Type B pancreatic cell (in vitro differentiated cells): ENCODE measurements at places on chromosomes 2 and 18. TPM values are rescaled to one million over a fixed set of nuclear protein-coding genes. Genes with fewer than 3 reads are reported as not detected.

PGAP1 gene
- total RNA-seq = 16.2 and 45.1 TPM in 2 replicates

CMPK2 gene
- total RNA-seq = 4.4 and 7.2 TPM in 2 replicates

ITGA4 gene
- total RNA-seq = 0.90 and 9.5 TPM in 2 replicates

GRCh38 chr2:119062179-119062578, 96.4 kb downstream of the C1QL2 start:
- no peaks in the 10 kb centered on the region for H3K36me3 ChIP-seq
- H3K4me1 ChIP-seq = no peaks in the 10 kb centered on the region
- no peak overlapping the region for H3K27ac ChIP-seq

DNA sequence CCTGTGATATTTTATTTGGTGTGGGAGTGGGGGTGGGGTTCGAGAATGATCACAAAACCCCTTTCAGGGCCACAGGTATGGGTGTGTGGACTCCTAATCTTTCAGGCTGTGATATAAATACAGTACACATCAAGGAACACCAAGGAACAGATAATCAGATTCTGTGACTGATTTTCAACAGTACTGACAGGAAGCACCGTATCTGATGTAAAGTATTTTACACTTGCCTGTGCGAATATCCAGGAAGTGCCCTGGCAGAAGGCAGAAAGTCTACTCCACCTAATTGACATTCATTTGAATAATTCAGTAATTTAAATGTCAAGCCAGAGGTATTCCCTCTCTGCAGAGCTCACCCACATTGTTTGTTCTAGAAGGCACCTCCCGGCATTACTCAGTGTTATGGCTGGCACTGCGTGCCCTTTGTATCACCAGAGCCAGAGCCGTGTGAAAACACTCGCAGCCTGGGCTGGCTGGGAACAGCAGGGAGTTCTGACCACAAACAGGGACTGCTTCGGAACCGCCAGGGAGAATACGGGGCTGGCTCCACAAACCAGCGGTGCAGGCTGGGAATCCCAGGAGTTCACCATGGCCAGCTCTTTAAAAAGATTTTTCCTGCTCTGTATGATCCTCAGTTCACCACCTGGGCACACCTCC, 91.8 kb downstream of the ACVR1 start:
- no peak overlapping the region for H3K4me3 ChIP-seq
- DNase-seq = no peak
- H3K36me3 ChIP-seq = no peaks in the 10 kb centered on the region

GRCh38 chr2:241987726-241988125, 118.2 kb downstream of the RTP5 start:
- no peak overlapping the region for H3K4me3 ChIP-seq
- peak; percentile 65 for DNase-seq
- no peak overlapping the region for H3K27ac ChIP-seq
- no peaks in the 10 kb centered on the region for H3K4me1 ChIP-seq

GRCh38 chr2:206250041-206250897, 24.2 kb upstream of the ZDBF2 start:
- H3K4me1 ChIP-seq = peaks cover 1% of the 10 kb centered on the region
- no peak for DNase-seq
- H3K4me3 ChIP-seq = no peak overlapping the region
- no peak overlapping the region for H3K27ac ChIP-seq

- peaks cover 3% of the 10 kb centered on the region for H3K27me3 ChIP-seq
- DNase-seq = no peak
- H3K27ac ChIP-seq = no peak overlapping the region
- no peaks in the 10 kb centered on the region for H3K36me3 ChIP-seq
Measured at GRCh38 chr18:43662657-43663056, 385.4 kb upstream of the SYT4 start.

DNA sequence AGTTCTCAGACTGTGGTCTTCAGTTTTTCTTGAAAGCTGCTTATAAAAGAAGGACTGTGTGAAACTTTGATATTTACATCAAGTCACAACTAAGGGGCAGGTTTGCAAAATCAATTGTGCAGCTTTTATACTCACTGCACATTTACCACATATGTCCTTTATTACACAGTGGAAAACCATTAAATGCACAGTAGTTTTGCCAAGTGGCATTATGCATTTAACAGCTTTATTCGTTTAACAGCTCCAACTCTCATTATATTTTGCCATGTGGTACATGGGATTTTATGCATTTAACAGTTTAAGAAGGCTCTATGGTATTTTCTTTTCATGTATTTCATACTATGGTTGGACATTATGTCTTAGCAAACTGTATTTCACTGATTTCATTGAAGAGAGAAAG, 135.6 kb downstream of the SATB2 start:
- no peaks in the 10 kb centered on the region for H3K36me3 ChIP-seq
- no peaks in the 10 kb centered on the region for H3K4me1 ChIP-seq
- no peak overlapping the region for H3K4me3 ChIP-seq
- H3K27me3 ChIP-seq = no peaks in the 10 kb centered on the region
- no peak overlapping the region for H3K27ac ChIP-seq
- no peak for DNase-seq

DNA sequence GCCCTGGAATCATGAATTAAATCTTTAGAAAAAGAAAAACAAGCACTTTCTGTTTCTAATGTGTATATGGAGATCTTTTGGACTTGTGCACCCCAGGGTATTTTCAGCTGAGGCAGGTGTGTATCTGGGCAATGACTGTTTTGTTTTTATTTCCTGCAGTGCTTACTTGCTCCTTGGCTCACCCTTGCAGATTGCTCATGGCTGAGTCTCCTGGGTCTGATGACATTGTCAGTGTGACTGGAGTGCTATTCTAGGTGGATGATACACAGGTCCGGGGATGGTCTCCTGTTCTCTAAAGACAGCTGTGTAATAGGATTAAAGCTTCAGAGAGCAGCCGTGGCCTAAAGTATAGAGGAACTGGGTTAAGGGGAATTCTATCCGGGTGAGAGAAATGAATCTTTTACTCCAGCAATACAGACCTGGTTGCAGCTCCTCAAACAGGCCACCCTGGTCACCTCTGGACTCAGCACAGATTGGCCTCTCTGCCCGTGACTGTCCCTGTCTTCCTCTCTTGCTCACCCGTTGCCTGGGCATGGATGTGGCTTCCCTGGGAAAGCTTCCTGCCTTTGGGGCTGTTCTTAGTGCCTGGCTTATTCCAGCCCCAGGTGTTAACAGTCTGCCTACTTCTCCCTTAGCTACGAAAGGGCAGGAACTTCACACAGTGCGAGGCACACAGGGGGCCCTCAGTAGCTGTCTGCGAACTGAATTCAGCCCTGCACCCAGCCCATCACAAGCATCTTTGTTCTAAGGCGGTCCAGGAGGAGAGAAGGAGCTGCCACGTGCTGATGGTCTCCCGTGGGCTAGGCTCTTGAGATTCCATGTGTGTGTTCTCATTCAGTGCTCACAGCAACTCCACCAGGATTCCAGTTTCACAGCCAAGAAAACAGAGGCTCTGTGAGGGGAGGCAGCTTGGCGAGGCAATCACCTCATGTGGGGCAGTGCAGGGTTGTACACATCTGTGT, 84.3 kb downstream of the ACOXL start:
- H3K27me3 ChIP-seq = peaks cover 18% of the 10 kb centered on the region
- peaks cover 6% of the 10 kb centered on the region for H3K36me3 ChIP-seq
- DNase-seq = no peak
- H3K4me1 ChIP-seq = no peaks in the 10 kb centered on the region

DNA sequence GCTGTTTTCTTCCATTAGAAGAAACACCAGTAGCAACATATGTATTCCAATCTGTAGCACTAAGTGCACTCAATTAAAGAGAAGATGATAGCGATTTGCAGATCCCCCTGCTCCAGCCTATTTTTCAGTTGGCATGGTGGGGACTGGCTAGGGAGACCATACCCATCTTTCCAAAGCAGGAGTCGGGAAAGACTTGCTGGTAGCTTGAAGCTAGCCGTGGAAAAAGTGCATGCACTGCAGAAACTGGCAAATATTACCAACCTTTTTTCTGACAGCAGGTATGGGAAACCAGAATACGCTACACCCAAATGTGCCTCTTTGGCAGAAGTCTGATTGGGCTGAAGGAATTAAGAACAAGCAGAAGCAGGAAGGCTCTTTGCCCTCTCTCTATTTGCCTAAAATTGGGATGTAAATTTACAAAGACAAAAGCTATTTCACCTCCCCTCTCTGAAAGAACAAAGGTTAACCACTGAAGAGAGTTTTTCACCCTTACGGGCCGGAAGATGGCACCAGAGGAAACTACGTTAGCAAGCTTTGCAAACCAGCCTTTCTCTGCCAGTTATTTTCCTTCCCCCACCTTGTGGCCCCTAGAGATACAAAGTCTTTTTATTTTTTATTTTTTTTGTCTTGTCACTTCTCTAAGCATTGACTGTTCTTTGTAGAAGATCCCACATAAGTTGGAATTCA, 273.1 kb downstream of the DLGAP1 start:
- H3K4me1 ChIP-seq = no peaks in the 10 kb centered on the region
- no peak overlapping the region for H3K27ac ChIP-seq
- H3K4me3 ChIP-seq = no peak overlapping the region
- DNase-seq = no peak

DNA sequence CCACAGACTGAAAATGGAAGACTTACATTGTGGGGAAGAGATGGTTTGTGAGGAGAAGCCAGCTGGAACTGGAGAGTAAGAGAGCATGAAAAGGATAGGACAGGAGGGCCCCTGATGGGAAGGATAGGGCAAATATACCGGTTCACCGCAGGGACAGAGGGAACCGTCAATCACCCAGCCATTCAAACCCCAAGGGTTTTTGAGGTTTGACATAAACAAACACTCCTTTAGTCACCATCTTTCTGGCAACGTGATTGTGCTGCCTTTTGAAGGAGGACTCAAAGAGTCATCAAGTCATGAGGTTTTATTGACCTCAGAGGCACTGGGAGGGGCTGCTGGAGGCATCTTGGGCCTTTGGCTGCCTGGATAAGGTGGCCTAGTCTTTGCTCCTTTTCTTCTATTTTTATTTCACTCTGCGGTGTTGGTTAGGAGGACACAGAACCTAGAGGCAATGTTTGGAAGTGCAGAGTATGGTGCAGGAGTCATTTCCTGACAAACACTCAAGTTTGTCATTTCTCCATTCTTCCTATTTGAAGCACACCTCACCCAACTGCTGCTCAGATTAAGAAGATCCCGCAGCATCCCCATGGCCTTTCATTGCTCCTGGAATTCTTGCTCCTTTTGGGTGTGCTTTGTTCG, 487.3 kb upstream of the SPRED2 start:
- H3K4me3 ChIP-seq = peak overlapping the region; percentile 42
- peak overlapping the region; percentile 81 for H3K27ac ChIP-seq
- DNase-seq = no peak
- H3K27me3 ChIP-seq = no peaks in the 10 kb centered on the region
